Posterior vena cava (tissue), 2 donors: ENCODE measurements at places on chromosomes 5 and 9.

GRCh38 chr9:16417161-16417560 lies 453.3 kb downstream of the BNC2 start:
- no peak for DNase-seq

DNA sequence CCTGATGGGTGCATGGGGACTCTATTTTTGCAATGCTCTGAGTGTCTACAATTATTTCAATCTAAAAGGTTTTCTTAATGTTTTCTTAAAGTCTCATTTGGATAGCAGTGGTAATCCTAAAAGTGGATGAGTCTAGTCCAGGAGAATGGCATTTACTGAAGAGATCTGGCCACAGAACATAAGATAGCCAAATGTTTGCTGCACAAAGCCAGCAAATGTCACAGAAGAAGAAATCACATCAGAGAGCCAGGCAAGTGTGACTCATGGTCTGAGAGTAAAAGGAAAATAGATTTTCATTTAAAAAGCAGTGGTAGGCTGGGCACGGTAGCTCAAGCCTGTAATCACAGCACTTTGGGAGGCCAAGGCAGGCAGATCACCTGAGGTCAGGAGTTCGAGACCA lies 352.7 kb upstream of the GRAMD2B start:
- DNase-seq: no peak

- no peak for DNase-seq
Measured at GRCh38 chr9:100324594-100325200, 28.0 kb downstream of the TEX10 start.

GRCh38 chr9:26775391-26775790 lies 117.2 kb downstream of the CAAP1 start:
- no peak for DNase-seq

DNA sequence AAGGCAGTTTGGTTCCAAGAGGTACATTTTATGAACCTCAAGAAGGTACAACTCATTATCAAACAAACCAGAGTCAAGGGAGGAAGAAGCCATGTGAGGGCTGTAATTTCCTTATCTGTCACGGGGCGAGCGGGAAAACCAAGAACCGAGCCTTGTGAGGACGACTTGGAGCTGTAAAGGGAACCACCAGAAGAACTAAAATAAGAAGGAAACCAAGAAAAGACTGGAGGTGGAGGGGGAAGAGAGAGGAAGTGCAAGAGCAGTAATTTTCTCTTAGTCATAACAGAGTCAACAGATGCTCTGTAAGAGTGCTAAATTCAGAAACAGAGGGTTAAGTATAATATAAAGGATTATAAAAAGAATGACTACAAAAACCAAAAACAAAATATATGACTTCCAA lies 127.1 kb downstream of the DIRAS2 start:
- DNase-seq: no peak

DNA sequence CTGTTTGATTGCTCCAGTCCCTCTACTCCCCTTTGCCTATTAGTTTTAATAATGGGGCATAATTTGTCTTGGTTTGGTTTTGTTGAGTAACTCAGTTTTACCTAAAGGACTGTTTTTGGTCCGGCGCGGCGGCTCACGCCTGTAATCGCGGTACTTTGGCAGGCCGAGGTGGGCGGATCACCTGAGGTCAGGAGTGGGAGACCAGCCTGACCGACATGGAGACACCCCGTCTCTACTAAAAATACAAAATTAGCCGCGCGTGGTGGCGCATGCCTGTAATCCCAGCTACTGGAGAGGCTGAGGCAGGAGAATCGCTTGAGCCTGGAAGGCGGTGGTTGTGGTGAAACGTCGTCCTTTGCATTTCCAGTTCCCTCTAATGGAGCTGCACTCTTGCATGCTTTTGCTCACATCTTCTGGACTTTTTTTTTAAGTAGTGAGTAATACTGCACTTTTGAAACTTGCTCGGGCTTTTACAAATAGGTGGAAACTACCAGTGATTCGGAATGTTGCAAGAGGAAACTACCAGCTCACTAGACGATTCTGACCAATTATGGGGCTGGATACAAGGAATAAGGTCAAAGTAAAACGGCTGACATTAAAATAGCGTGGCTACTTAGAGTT lies 721 bp upstream of the MAML1 start:
- DNase-seq: peak; percentile 81

DNA sequence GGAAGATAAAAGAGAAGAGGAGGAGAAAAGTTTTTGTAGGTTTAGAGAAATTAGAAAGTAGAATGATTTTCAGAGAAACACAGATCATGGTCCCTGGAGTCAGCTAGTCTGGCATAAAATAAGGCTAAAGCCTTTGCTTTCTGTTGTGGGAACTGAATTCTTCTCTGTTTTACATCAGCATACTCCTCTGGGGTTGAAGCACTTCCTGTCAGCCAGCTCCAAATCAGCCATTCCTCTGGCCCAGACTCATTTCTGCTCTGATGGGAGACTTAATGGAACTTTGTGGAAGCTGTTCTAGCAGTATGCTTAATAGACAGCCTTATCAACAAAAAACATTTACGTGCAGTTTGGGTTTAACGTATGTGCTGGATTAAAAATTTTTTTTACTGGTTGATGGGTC lies 143.2 kb downstream of the HMHB1 start:
- no peak for DNase-seq

GRCh38 chr5:135467871-135468485 lies 15.8 kb upstream of the TIFAB start:
- DNase-seq: peak; percentile 48

- DNase-seq: no peak
Measured at GRCh38 chr5:177957241-177957640, 38.8 kb downstream of the PROP1 start.

DNA sequence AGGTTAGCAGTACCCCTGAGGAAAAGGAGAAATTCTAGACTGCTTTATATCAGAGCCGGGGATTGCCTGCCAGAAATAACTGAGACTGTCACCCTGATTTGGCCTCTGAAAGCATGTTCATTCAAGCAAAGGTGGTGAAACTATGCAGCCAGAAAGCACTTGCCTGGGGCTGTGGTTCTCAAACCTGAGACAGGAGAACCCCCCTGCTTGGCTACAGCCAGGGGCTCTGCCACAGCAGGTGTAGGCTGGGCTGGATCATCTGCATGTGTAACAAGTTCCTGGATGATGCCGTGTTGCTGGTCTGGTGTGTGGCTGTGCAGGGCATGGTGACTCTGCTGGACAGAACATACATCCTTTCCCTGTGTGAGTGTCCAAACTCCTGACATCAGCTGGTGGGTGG lies 157.8 kb downstream of the NXNL2 start:
- DNase-seq: no peak

DNA sequence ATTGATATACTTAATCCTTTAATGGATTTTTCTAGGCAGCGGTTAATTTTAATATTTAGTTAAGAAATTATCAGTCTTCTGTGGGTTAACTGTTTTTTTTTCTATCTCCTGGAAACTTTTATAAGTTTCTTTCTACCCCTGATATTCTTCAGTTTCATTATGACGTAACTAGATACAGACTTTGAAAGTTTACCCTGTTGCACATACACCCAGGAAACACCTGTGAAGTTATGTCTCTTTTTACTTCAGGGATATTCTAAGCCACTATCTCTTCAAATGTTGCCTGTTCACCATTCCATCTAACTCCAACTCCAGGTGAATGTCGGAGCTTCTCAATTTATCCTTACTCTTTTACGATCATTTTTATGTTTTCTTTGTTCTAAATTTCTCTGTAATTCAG lies 329.0 kb downstream of the ICE1 start:
- no peak for DNase-seq

GRCh38 chr5:4627929-4628328 lies 512.2 kb upstream of the ADAMTS16 start:
- no peak for DNase-seq

DNA sequence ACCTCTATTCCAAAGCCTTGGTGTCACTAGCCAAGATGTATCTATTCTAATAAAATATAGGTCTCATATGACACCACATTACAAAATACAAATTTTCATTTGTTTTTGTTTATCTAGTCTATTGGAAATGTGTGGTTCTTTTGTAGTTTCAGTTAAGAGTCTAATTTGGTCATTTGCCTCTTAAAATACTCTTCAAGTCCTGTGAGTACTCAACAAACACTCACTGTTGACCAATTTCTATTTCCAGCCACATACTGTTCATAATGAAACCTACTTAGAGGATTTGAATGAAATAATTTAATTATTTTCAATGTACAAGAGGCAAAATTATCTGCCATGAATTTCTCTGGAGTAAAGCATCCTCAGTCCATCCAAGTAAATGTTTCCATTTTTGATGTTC lies 40.6 kb downstream of the SLC1A3 start:
- no peak for DNase-seq

GRCh38 chr5:11390291-11390767 lies 513.9 kb downstream of the CTNND2 start:
- DNase-seq: no peak

DNA sequence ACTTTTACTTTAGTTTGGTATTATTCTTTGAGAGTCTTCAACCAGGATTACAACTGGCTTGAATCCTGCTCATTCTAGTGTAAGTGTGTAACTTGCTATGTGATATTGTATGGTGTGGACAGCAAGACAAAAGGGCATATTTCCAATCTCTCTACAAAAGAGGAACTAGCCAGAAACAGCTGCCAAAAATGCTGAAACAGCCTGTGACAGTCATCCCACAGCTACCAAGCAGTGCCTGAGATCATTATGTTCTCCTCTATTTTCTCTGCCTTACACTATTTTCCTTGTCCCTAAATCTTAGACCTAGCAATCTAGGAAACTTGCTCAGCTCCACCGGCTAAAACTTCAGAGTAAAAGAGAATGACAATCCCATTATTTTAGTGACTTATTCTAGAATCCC lies 42.8 kb downstream of the WDR41 start:
- DNase-seq: no peak

- no peak for DNase-seq
Measured at GRCh38 chr9:69218166-69218565, 44.1 kb downstream of the TJP2 start.

- no peak for DNase-seq
Measured at GRCh38 chr5:83265318-83265717, 188.0 kb downstream of the XRCC4 start.

GRCh38 chr9:110537841-110538646 lies 41.5 kb downstream of the SVEP1 start:
- DNase-seq: no peak

GRCh38 chr5:156340893-156341292 lies 13.9 kb downstream of the SGCD start:
- no peak for DNase-seq

- no peak for DNase-seq
Measured at GRCh38 chr9:121778252-121779225, 127.1 kb downstream of the DAB2IP start.

DNA sequence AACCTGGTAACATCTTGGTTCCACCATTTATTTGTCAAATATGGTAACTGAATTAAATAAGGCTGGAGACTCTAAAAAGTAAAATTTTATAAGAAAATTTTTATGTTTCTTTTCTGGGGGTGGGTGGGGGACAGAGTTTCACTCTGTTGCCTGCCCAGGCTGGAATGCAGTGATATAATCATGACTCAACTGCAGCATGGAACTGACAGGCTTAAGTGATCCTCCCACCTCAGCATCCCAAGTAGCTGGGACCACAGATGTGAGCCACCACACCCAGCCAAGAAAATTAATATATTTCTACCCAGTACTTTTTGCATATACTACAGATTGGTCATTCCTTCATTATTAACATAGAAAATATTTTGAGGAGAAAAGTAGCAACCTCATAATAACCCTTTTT lies 216.9 kb downstream of the DEPDC1B start:
- no peak for DNase-seq

DNA sequence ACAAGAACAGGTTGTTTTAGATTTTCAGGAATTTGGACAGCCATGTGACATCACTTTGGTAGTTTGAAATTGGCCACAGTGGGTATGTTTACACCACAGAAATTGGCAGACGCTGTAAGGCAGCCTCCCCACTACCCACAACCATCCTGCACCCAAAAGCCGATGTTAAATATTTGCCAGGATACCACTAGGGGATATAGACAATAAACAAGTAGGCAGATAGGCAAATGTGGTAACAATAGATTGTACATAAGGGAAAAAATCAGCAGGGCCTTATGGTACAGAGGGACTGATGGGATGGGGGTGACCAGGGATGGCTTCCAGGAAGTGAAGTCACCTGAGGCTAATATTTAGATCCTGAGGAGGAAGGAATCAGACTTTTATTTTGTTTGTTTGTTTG lies 31.1 kb upstream of the DUSP1 start:
- no peak for DNase-seq

GRCh38 chr9:131125288-131126058 lies at the start of gene NUP214:
TSS of gene NUP214 (plus strand) at chr9:131125586. CDS start at chr9:131125705, 119 bp downstream.
- DNase-seq: peak; percentile 100

DNA sequence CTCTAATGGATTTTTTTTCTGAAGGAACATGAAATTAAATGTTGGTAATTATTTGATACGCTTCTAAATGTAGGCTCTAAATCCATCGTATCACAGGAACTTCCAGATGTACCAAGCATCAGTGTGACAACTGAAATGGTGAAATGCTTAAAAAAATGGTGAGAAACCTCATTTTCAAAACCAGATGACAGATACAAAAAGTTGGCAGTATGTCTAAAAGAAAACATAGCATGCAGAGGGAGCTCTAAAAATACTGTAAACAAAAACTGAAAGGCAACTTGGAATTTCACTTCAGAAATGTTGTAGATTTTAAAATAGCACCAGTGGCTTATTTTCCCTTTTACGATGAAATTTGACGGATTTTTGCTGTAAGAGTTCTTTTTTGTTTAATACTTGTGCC lies 1043.6 kb upstream of the WWC1 start:
- DNase-seq: no peak

DNA sequence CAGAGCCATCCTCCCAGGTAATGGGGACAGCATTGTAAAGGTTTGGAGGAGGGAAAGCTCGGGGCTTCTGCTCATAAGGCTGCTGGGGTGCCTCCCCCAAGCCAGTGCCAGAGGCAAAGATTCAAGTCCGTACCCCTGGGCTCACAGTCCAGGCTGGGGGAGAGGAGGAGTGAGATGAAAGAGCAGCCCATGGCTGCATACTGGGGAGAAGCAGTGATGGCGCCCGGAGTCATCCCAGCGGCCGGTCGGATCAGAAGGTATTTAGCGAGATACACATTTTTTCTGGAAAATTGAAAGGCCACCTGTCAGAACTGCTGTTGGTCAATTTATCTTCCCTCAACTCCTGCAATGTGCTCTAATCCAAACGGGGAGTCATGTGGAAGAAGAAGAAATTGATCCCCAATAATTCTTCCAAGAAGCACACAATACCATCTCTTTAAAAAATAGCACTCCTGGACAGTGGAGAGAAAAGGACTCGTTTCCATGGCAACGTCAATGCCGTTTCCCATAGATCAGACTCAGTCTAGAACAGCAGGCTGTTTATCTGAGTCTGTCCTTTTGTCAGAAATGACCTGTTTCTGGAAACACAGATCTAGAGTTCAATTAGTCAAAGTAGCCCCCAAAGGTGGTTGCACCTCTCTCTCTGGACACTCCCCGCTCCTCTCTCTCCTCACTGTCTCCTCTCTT lies 65.9 kb downstream of the NSG2 start:
- no peak for DNase-seq

GRCh38 chr9:12906646-12907045 lies 131.8 kb downstream of the LURAP1L start:
- DNase-seq: no peak

DNA sequence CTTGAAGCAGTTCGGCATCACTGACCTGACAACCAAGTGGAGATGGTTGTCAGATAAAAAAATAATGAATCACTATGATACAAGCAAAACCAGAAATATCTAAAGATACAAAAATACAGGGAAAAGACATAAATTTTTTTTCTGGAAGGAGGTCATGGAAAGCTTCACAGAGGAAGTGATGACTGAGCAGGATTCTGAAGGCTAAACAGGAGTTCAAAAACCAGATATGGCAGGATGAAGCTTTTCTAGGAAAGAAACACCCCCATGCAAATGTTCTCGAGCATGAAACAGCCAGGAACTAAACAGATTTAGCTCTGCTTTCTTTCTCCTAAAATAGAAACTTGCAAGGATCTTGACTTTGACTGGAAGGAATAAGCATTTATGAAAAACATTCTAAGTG lies 60.7 kb upstream of the IFNE start:
- DNase-seq: no peak
